Amniotic epithelial cell (primary cell): ENCODE measurements at places on chromosomes 12 and 14.

DNA sequence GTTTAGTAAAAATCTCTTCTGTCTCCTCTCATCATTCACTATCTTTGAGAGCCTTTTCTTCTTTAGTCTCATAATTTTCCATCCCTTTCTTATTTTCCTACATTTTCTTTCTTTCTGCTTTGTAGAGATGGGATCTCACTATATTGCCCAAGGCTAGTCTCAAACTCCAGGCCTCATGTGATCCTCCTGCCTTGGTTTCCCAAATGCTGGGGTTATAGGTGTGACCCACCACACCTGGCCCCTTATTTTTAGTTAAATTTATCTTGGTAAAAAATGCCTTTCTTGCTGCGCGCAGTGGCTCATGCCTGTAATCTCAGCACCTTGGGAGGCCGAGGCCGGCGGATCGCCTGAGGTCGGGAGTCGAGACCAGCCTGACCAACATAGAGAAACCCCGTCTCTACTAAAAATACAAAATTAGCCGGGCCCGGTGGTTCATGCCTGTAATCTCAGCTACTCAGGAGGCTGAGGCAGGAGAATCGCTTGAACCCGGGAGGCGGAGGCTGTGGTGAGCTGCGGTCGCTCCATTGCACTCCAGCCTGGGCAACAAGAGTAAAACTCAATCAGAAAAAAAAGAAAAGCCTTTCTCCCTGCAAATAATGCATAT is 996 bp downstream of the SLC2A3 start:
- DNase-seq = no peak

- DNase-seq = no peak
These were observed 39.8 kb downstream of the RNF34 start for GRCh38 chr12:121439715-121440114.

DNA sequence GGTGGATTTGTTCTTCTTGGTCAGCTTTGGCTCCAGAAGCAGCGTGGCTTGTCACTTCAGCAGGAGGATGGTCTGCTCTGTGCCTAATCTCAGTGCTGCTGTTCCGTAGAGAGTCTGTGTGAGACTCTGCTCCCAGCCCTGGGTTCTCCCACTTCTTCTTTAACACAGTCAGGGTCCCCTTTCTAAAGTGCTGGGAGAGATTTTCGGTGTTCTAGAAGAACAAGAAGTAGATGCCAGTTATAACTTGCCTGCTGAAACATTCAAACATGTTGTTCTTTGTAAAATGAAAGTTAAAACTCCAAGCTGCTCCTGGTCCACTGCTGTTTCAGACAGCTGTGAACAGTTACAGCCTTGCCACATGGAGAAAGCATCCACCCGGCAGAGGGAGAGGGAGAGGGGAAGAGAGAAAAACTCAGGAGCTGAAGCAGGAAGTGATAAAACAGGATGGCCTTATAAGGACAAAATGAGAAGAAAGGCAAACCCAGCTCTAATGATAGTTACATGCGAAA is 55.2 kb upstream of the CERS5 start:
- DNase-seq = peak; percentile 93

DNA sequence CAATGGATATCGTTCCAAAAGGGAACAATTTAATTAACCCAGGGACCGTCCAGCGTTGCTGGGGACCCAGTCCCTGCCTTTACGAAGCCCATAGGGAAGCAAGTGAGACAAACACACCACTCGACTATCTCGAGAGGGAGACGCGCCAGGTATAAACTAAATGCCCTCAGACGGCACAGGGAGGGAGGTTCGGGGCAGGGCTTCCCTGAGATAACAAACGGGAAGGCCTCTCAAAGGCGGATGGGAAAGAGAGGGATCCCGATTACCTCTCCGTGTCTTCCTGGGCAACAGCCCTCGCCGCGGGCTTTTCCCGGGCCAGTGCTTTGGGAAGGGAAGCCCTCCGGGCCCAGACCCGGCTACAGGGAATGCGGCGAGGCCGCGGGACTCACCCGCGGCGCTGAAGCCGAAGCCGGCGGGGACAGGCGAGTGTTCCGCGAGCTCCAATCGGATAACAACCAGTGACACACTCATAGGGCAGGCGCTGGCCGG is 390 bp downstream of the BRAP start:
- no peak for DNase-seq

- no peak for DNase-seq
These were observed 553 bp downstream of the TRIM9 start for GRCh38 chr14:51094282-51094821.

DNA sequence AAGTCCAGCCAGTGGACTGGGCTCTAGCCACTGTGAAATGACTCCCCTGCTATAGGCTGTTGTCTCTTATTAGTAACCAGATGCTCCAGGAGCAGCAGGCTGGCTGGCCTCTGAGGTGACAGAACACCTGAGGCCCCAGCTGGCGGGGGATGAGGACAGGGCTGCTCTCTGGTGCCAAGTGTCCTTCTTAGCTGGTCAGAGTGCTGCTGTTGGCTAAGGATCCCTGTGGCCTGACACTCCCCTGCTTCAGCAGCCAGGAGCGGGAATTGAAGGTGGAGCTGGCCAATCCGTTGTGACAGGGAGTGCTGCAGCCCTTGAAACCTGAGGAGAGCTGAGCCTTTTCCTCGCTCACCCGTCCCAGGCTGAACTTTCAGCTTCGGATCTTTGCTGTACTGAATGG is 30.7 kb downstream of the TMEM229B start:
- no peak for DNase-seq

DNA sequence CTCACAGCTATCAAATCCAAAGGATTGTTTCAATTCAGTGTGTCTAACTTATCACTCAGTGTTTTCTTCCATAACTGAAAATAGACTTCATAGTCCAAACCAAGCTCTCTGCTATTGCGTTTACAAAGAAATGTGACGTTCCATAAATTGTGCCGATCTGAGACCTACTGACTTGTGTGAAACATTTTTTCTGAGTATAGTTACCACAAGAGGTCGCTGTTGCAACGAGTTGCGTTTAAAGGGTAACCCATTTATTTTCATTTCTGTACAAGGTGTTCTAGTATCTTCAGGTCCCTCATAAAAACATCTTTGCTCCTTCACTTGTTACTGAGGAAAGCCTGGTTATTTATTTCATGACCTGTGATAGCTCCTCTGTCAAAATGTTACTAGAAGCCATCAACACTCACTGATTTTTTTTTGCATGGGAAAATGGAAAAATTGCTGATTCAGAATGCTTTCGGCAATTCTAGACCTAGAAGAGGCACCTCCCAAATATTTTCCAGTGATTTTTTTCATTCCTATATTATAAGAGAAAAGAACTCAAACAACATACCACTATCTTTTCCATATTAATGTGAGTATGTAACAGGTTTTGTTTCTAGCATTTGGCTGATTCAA is 60.9 kb upstream of the OR4E1 start:
- peak; percentile 55 for DNase-seq

DNA sequence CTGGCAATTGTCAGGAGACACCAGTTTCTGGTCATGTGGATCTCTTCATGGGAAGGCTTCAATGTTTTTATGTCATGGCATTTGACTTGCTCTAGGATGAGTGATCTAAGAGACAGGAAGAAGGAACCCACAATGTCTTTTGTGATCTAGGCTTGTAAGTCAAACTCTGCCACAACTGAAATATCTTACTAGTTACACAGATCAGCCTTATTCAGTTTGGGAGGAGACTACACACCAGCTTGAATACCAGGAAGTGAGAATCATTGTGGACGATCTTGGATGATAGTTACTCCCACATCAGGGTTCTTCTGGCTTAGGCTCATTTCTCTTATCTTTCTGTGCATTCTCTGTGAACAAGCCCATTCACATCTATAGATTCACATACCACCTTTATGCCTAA is 236.2 kb upstream of the FBXO33 start:
- no peak for DNase-seq

DNA sequence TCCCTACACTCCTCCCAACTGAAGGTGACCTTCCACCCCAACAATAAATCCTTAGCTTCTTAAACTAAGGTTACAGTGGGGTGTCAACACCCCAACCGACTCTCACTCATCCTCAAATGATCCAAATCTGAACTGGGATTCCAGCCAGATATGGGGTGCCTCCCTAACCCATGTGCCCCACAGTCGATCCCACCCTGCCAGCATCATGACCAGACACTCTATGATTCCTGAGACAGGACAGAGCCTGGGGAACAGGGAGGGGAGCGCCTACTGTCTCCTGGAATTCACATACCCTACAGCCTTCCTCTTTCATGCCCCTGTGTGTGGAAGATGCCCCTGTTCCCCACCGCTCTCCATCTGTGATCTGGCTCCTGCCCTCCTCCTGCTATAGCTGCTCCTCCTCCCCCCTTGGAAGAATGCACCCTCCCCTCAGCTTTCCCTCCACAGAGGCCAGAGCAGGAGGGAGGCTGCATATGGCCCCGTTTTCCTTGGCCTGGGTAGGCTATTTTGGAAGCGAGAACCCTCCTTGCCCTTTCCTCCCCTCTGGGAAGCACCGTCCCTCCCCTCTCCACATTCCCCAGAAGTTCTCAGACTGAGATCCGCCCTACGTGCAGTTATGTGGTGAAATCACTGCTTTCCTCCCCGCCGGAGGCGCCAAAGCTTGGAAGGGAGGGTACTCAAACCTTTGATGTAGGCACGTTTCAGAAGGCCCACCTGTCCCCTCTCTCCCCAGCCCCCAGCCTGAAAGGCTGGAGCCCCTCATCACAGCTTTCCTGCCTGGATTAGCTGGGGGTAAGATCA is 48.0 kb downstream of the SMUG1 start:
- DNase-seq = peak; percentile 34

DNA sequence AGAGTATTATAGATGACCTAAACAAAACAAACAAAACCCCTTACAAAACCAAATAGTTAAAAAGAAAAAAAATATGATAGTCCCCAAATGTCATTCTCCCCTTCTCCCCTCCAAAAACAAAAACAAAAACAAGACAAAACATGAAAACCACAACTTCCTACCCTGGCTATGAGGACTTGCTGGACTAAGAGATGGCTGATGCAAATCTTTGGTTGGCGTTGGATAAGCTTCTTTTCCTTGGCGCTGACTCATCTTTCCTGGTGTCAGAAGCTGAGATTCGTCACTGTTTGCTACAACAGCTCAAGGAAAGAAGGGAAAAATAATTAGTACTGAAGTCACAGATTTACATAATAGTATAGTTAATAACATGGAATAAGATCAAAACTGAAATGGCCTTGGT is 102.5 kb upstream of the BBS10 start:
- DNase-seq = peak; percentile 88

- peak; percentile 97 for DNase-seq
These were observed 45.8 kb downstream of the NINJ2 start for GRCh38 chr12:617304-617915.

- peak; percentile 64 for DNase-seq
These were observed 2.5 kb upstream of the LRIG3 start for GRCh38 chr12:58922849-58923248.

DNA sequence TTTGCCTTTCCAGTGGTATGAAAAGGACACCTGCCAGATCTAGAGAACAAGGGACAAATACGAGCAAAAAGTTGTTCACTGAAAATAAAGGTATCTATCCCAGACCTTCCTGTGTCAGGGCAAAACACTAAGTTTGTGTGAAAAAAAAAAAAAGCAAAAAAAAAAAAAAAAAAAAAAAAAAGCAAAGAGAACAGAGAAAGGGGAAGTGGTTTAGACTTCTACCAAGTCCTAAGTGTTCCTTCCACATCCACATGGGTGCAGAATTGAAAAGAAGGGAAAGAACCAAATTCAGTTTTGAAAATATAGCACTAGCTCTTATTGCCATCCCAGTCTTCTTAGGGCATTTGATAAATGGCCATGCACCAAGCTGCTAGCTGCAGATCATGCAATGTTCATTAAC is 41.7 kb downstream of the ZCRB1 start:
- DNase-seq = no peak

DNA sequence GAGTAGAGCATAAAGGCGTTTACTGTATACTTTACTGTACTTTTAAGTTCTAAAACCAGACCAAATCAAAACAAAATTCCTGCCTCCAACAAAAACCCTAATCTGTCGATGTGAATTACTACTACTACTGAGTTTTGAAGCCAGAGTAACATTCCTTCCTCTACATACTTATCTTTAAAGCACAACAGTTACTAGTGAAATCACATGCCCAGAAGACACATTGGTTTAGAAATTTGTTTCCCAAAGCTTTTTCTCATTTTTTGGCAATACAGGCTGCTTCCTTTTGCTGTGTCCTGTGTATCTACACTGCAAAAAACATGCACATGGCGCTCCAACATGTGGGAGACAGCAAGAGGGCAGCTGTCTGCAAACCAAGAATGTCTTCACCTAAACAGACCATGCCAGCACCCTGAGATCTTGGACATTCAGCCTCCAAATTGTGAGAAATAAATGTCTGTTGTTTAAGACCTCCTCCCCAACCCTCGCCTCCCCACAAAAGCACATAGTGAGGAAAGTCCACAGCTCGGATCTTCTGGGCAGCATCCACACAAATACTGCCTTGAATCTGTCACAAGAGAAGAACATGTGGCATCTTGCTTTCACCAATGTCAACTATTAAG is 21.1 kb downstream of the SETD3 start:
- DNase-seq = peak; percentile 16

- no peak for DNase-seq
These were observed 27.3 kb downstream of the SFSWAP start for GRCh38 chr12:131738196-131738595.

DNA sequence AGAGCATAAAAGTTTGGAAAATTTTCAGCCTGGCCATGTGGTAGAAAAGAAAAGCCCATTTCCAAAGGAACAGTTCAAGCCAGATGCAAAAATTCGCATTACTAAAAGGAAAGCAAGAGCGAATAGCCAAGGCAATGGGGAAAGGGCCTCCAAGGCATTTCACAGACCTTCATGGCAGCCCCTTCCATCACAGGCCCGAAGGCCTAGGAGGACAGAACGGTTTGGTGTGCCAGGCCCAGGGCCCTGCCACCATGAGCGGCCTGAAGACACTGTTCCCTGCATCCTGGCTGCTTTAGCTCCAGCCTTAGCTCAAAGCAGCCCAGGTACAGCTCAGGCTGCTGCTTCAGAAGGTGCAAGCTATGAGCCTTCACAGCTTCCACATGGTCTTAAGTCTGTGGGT is 243.5 kb downstream of the PCNX1 start:
- DNase-seq = no peak

- peak; percentile 99 for DNase-seq
These were observed 151.5 kb upstream of the SLC38A2 start for GRCh38 chr12:46523863-46524770.

- DNase-seq = peak; percentile 48
These were observed 96.1 kb downstream of the PPHLN1 start for GRCh38 chr12:42421844-42422779.

DNA sequence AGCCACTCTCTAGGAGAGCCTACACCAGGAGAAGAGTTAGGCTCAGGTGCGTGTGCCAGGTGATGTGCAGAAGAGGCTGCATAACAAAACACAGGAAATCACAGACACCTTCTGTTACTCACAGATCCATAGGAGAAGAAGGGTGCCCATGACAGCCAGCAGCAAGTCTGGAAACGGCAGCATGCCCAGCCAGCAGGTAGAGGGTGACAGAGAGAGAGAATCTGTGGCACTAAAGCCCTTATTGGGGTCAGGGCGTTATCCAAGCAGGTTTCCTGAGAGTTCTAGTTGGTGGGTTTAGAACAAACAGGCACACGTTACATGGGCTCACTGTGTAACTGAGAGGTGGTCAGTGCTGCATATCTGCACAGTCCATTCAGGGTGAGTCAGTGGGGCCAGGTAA is 14.9 kb upstream of the SLC8A3 start:
- DNase-seq = no peak
